Fibroblast of skin of right quadriceps (primary cell): ENCODE measurements at places on chromosomes 2 and 18.

DNA sequence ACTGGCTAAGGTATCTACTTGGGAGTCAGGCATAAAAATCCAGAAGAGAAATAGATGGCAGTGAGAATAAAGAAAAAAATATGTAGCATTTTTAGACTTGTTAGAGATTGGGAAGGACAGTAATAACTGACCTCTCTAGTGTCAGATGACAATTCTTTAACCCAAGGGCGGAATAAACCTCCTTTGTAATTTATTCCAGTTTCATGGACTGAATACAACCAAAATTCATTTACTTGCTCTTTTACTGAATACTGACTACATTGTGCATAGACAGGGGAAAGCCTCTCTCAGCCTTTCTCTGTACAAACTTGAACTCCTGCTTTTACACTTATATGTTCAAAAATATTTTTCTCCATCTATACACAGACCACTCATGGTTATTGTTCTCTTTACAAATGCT is 475.3 kb upstream of the RAB12 start:
- no peak for DNase-seq

DNA sequence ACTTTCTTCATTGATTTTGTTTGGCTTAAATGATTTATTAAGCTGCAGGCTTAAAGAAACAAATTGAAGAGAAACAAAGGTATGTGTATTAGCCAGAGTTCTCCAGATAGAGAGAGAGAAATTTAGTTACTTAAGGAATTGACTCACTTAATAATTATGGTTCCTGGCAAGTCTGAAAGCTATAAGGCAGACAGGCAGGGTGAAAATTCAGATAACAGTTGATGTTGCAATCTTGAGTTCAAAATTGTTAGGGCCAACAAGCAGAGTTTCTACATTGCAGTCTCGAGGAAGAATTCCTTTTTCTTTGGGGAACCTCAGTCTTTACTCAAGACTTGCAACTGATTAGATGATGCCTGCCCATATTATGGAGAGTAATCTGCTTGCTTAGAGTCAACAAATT is 593.5 kb downstream of the ADCYAP1 start:
- DNase-seq: peak; percentile 2

GRCh38 chr2:64998658-64999061 is 9.5 kb downstream of the SLC1A4 start:
- DNase-seq: peak; percentile 49

GRCh38 chr18:78873926-78874500 is 105.6 kb upstream of the SALL3 start:
- DNase-seq: peak; percentile 86

DNA sequence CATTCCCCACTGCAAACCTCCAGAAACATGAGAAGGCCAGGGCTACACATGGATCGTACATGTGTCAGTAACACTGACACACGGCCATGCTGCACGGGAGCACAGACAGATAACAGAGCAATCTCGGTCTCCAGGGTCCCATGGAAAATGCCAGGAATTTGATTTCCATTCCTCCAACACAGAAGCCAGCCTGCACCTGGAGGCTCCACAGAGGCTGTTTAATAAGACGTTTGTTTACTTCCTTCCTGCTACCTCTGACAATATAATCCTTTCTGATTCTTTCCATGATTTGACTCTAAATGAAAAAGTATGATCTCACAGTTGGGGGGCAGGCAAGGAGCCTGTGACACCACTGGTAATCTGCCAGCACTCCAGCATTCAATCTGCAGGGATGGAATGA is 210.9 kb upstream of the DDX18 start:
- DNase-seq: no peak

DNA sequence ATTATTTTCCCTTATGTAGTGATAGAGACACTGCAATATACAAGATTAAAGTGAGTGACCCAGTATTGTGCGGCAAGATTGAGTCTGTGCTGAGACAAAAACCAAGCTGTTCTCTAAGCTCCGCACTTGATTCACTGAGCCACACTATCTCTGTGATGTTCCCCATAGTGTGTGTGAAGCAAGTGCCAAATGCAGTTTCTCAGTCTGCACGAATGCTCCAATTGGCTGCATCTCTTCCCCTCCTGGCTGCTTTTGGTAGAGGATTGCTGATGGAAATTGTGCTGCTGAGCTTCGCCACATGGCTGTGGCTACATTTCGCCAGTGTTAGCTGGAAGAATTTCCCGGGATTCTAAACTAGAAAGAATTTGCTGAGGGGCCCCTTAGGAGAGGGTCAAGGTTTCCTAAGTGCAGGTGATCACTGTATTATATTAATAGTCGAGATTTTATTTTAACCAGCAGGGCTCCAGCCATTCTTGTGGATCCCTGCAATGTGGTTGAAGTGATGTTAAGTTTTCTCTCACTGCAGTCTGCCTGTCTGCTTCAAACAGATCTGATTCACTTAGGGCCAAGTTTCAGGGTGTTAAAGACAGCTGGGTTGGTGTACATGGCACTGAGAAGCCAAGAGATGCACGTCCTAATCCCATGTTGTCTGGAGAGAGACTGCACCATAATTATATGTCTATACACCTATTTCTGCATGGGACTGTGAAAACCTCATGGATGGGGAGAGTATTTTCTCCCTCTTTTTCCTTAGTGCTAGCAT is 317.2 kb downstream of the DCC start:
- no peak for DNase-seq

GRCh38 chr2:30037016-30037415 is 109.8 kb upstream of the YPEL5 start:
- DNase-seq: no peak

GRCh38 chr2:32632089-32632488 is 4.2 kb downstream of the TTC27 start:
- DNase-seq: peak; percentile 65

DNA sequence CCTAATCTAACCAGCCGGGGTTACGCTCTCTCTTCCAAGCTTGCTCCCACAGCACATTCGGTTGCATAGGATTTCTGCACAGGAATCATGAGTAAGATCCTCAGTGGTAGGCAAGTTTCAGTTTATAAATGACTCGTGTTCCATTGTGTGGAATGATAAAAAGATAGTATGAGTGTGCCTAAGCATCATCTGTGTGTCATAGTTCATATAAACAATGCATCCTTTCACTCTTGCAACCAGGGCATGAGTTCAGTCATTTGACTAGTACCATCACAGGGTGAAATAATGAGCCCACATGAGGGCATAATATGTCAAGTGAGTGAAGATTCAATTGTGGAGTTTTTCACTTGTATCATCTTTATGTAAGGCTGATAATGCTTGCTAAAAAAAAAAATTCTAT is 417.1 kb upstream of the CDH2 start:
- DNase-seq: no peak

DNA sequence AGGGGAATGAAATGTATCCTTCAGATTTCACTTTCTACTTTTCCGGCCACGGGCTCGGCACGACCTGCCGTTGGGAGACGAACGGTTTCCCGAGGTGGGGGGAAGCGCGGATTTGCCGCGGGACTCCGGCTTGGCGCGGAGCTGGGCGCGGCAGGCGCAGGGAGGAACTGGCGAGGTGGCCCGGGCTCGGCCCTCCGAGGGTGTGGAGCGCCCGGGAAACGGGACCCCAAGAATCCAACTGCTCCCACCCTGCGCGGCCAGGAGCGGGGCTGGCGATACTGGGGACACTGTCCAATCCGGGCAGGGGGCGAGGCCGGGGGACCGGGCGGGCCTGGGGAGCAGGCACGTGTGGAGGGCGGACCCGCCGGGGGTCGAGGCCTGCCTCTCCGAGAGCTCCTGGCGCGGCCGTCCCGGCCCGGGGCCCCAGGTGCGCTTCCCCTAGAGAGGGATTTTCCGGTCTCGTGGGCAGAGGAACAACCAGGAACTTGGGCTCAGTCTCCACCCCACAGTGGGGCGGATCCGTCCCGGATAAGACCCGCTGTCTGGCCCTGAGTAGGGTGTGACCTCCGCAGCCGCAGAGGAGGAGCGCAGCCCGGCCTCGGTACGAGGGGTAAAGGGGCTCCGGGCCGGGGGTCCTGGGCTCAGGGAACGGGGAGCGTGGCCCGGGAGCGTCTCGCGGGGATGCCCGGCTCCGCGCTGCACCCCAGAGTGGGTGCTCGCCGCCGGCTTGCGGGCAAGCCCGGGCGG is at the start of gene ANXA4:
TSS of gene ANXA4 (plus strand) at position 560 of the 747 bp plus-strand sequence. CDS start 39,432 bp downstream, outside the sequence.
- DNase-seq: peak; percentile 64

GRCh38 chr2:206584323-206585116 is 57.8 kb upstream of the FAM237A start:
- DNase-seq: no peak

GRCh38 chr2:16821692-16822091 is 156.1 kb upstream of the CYRIA start:
- DNase-seq: no peak

DNA sequence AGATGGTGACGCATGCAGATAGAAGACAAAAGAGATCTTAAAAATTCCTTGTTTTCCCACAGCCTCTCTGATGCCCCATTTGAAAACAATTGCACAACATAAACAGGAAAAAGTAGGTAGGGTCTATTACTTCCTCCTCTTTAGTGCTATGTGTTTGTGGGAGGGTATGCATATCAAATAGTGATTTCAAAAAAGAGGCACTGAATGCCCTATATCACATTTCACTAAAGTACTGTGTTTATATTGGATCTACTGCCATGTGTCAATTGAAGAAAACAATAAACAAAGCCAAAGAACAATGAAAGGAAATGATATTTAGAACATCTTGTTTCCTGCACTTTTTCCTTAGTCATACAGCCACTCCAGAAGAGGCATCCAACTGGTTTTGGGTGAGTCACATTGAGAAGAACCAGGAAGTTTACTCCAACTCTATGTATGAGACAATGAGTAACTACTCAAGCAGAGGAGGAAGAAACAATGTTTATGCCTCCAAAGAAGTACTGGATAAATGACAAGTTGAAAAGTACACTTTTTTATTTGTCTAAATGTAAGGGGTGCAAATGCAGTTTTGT is 583.6 kb downstream of the FBXO15 start:
- peak; percentile 79 for DNase-seq

DNA sequence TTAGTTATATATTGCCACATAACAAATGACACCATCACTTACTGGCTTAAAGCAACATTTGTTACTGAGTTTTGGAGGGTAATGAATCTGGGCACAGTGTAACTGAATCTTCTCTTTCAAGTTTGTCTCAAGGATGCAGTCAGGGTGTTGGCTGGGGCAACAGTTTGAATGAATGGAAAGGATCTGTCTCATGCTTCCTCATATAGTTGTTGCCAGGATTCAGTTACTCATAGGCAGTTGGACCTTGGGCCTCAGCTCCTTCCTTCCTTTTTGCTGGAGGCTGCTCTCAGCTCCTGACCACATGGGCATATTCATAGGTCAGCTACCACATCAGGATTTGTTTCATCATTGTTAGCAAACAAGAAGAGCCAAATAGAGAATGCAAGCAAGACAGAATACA is 466.1 kb upstream of the MC4R start:
- no peak for DNase-seq

DNA sequence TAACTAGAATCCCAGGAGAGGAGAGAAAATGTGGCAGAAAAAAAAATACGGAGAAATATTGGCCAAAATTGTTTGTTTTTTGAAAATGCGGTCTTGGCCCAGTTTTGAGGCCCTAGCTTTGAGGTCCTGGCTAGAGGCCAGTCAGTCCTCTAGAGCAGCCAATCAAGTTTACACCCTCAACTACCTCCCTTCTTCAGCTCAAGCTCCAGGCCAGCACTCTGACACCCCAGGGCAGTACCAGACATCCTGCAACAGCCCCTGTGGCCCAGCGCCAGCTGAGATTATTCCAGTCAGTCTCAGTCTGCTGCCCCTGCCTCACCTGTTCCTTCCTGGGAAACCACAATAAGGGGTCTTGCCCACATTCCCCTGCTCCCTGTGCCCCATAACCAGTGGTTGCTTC is 107.7 kb downstream of the UGGT1 start:
- DNase-seq: no peak

DNA sequence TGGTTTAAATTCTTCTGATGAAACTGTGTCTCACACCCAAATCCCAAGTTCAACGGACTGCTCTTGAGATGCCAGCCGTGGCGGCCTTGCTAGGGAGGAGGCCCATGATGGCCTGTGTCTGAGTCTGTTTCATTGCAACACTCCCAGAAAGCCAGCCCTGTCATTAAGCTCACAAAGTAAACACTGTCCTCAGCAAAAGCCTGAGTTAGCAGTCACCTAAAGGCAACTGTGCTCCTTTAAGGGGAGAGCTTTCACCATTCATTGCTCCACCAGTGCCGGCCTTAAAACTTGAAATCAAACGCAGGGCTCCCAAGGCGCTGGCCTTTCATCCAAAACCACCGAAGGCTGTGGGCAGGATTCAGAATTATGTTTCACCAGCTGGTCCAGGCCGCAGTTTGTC is 42.5 kb upstream of the PPP1CB start:
- DNase-seq: no peak

DNA sequence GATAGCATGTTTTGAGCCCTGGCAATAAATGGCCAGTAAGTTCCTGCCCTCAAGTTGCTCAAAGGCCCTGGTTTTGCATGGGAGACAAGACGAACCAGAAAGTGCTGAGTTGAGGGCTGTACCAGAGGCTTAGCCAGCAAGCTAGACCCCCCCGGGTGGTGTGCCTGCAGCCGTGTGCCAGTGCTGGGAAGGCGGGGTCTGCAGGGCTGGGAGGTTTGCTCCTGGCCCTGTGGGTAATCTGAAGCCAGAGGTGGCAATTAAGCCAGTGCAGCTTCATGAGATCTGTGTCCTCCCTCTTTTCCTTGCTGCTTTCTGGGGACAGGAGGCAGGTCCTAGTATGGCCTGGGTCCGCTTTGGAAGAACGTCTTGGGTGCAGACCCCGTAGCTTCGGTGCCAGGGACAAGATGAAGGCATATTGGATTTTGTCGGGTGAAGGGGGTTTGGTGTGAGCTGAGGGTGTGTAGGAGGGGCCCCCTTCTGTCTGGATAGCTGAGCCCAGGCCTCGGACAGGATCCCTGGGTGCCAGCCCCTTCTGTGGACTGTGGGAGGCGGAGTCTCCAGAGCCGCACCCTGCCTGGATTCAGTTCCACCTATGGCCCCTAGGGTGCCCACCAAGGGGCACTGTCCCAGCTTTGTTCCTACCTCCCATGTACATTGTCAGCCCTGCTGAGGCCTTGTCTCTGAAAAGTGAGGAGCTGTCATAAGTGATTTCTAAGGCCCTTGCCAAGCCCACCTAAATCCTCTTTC is 15.6 kb downstream of the ATOH8 start:
- DNase-seq: no peak

DNA sequence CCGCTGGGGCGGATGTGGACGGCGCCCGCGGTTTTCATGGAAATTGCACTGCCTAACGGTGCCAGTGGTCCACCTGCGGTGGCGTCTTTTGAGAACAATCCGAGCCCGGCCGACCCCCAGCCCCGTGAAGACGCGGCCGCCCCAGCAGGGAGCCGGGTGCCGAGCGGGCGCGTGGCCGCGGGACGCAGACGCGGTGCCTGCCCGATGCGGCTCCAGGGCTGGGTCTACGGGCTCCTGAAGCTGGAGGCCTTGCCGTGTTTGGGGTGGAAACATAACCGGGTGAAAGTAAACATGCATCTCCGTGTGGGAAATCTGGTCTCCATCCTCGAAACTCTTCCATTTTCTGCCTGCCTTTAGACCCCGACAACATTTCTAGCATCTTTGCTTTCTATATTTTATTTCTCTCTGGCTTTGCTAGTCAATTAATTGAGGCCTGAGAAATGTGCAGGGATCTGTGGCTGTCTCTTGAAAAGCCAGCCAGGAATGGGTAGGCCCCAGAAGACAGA is 572 bp downstream of the INPP4A start:
- peak; percentile 8 for DNase-seq

- no peak for DNase-seq
These were observed 49.2 kb downstream of the TMEFF2 start for GRCh38 chr2:192145496-192145895.
